ENCODE measurements at places on chromosomes 3 and 15.

DNA sequence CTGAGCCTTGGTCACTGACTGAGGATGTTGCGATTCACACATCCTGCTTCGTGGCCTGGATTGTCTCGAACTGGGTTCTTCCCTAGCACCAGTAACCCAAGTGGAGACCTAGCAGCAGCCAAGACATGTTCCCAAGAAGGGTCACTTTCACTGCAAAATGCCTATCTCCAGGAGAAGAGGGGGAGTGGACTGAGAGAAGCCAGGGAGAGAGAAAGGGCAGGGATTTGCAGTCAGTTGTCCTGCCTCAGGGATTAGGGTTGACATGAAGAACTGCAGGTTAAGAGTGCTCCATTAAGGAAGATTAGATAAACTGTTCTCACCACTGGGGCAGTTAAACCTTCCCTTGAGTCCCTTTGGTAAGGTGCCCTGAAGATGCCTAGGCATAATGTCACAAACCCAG, 5.7 kb upstream of the CD276 start:
- no peak for DNase-seq

GRCh38 chr3:43207628-43208085, 78.7 kb upstream of the SNRK start:
- no peak for DNase-seq

DNA sequence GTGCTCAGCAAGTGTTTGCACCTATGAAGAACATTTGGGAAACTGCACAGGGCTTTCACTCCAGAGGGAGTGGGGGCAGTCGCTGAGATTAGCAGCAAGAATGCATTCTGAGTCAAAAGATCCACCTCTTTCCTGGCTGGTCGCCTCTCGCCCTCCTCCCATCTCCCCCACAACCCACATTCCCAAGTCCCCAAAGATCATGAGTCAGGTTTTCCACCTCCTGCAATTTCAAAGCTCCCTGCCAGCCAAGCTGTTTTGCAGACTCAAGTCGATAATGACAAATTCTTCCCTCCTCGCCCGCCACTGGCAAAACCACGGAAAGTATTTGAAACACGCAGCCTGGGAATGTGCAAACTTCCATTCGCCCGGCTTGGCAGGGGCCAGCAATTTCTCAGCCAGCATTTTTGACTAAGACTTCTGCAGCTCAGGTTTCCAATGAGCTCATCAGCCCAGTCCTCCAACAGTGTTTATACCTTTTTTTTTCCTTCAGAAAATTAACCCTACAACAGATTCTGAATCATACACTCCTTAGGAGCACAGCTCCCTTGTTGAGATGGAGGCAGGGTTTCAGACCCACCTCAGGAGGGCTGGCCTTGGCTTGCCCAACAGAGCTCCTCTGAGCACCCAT, 181.4 kb downstream of the SMAD6 start:
- DNase-seq, result no peak

GRCh38 chr15:33211176-33211808, 16.8 kb upstream of the FMN1 start:
- DNase-seq, result no peak

DNA sequence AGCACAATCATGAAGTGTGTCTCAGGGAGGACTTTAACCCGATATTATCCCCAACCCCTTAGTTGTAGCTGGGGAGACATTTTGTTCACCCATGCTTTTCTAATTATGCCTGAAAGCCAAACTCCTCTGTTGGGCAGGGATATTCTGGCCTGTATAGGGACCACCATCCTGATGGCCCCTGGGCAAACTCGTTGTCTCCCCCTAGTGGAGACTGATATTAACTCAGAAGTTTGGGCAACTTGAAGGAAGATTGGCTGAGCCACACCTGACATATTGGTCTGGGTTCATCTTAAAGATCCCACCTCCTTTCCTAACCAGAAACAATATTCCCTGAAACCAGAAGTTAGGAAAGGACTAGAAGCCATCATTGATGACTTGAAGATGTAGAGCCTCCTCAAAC, 42.3 kb downstream of the TM4SF18 start:
- no peak for DNase-seq

GRCh38 chr3:100500320-100500880, 8.0 kb downstream of the TMEM45A start:
- no peak for DNase-seq

GRCh38 chr3:35638980-35639253, 408 bp upstream of the ARPP21 start:
- no peak for DNase-seq

DNA sequence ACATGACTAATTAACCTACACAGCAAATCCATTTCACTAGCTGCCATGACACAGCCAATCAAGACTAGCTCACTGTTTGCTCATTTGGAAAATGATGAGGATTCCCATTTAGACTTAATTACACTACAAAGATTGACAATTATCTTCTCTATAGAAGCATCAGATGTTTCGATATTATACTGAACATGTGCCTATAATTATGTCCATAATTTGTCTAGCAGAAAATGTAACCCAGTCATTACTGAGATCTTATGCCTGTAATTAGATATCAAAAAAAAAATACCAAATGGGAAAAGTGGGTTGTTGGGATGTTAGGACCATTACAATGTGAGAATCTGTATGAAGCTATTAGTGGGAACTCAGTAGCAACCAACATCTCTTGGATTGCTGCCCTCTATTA, 344.2 kb upstream of the MCTP2 start:
- no peak for DNase-seq

GRCh38 chr3:108177536-108177935, 44.7 kb downstream of the IFT57 start:
- DNase-seq, result no peak

DNA sequence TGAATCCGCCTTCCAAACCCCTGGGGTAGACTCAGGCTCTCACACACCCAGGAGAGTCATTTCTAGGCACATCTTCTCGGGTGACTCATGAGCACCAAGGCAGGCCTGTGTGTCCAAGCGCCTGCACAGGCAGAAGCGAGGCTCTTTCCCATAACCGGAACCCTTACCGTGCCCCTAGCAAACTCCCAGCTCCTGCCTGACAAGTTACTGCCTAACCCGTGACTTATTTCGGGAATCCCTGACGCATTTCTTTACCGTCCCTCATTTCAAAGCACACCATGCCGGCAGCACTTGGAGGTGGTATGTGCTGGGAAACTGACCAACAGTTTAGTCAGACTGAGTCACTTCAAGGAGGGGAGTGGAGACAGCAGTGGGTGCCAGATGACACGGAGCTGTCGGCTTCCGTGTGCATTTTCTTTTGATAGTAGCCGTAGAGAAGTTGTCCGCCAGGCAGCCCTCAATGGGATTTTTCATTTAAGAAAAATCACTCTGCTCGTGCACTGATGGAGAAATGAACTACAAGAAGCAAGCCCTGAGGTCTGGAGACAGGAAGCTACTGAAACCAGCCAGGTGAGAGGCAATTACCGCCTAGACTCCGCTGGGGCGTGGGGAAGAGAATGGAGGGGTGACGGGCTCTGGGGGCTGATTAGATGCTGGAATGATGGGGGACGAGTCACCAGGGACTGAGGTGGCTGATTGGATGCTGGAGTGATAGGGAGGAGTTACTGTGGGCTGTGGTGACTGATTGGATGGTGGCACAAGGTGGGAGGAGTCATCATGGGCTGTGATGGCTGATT, 17.3 kb upstream of the HRH1 start:
- no peak for DNase-seq

- no peak for DNase-seq
Observed at GRCh38 chr15:70320482-70320881, 222.8 kb upstream of the TLE3 start.

DNA sequence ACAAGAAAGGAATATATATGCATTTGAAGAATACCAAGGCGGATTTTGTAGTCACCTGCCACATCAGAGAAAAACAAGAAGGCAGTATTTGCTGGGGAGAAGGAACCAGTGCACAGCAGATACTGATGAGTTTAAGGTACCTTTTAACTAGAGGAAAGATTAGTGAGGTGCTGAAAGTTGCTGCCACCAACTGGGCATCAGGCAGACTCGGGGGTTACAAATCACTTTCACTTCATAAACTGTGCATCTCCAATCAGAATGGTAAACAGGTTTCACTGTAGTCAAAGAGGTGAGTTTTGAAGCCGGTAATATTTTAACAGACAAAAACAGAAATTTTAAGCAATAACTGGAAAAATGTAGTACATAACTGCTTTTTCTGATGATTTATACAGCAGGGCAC, 4.1 kb downstream of the FBN1 start:
- no peak for DNase-seq

DNA sequence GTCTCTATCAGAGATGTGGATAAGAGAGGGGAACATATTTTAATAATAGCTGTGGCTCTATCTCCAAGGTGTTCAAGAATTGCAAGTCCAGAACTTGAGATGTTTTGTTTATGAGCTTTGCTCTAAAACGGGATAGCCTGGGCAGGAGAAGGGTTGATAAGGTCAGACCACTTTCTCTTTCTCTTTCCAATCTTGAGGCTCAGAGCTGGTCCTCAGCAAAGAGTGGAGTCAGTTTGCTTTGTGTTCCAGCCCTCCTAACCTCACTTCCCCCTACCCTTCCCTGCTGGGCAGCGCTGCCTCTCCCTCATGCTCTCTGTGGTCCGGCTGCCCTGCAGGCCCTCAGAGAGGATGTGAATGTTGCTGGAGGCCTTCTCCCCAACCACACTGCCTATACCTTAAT, 13.8 kb downstream of the KLHL6 start:
- no peak for DNase-seq

DNA sequence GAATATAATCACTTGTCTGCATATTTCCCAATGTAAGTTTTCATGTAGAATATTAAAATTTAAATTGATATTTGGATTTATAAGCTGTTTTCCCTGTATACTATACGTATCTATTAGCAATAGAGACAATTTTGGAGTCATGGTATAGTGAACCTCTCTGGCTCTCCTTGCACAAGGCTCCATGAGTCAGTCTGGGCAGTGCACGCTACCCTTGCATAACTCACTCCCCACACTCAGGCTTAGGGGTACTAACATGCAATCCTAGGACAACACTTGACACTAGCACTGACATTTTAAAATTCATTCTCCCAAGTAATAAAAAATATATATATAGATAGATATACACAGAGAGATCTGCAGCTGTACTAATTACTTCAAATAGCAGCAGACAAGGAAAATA, 39.2 kb downstream of the SLC24A1 start:
- no peak for DNase-seq

DNA sequence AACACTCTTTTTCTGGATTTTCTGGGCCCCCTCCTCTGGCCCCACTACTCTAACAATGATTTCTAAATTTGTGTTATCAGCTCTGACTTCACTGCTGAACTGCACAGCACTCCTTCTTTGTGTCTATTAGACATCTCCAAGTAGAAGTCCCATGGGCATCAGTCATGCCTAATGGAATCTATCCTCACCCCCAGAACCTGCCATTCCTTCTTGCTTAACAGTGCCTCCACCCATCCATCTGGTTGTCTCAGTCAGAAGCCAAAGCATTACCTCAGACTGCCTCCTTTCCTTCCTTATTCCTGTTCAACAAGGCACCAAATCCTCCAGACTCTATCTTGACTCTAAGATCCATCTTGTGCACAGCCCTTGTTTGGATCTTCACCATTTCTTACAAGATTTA, 36.2 kb downstream of the SSR3 start:
- no peak for DNase-seq

DNA sequence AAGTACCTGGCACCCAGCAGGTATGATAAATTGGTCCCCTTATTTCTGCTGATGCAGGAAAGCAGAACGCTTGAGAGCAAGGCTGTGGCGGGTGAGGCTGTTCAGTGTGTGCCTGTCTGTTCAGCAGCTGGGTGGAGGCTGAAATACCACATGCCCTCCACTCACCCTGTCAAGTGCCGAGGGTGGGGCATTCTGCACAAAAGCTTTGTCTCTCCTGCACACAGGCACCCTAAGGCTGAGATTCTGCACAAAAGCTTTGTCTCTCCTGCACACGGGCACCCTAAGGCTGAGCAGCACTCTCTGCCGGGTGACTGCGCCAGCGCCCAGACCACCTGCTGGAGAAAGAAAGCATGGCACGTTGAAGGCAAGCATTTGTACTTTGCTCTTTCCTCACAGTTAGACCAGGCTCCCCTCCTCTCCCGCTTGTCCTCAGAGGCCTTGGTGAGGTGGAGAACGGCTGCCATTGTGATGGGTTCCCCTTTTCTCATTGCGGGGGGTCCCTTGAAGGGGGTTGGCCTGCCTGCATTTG, 97.5 kb downstream of the BDH1 start:
- DNase-seq, result peak; percentile 47

GRCh38 chr15:73882761-73883419, 9.5 kb downstream of the TBC1D21 start:
- DNase-seq, result no peak

DNA sequence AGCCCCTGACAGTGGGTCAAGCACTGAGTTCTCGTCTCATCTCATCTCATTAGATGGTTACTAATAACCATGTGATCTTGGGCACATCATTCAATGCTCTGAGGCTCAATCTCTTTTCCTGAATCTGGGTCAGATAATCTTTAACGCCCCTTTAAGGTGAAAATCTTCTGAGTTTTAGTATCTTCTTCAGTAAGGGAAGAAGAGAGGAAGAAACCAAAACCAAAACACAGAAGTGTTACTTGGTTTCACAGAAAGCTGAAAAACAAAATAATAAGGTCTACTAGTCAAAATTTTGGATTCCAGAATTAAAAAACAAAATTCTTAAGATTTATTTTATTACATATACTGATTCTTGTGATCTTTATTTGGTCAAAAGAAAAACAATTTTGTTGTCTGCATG, 78.2 kb downstream of the CLASP2 start:
- DNase-seq, result no peak

- DNase-seq, result no peak
Observed at GRCh38 chr3:108225221-108225620, 3.0 kb upstream of the IFT57 start.

DNA sequence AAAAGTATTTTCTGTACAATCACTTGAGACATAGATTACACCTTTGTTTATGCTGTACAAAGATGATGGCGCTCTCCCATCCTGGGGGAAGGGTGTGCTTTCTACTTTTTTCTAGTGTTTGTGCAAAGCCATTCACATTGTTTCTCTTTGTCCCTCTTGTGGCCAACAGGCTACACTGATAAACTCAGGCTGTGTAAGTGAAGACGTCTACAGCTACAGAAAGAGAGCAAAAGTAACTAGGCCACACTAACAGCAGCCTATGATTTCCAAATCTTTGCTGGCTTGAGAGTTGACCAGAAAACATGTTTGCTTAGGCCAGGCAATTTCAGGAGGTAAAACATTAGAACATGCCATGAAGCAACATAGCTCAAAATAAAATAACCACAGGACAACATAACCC, 75.1 kb downstream of the FOXB1 start:
- no peak for DNase-seq

GRCh38 chr3:154421083-154421482, 8.9 kb downstream of the GPR149 start:
- DNase-seq, result peak; percentile 0

- no peak for DNase-seq
Observed at GRCh38 chr3:88385090-88385489, 235.3 kb downstream of the C3orf38 start.

- DNase-seq, result no peak
Observed at GRCh38 chr3:79872483-79872882, 104.7 kb upstream of the ROBO1 start.

DNA sequence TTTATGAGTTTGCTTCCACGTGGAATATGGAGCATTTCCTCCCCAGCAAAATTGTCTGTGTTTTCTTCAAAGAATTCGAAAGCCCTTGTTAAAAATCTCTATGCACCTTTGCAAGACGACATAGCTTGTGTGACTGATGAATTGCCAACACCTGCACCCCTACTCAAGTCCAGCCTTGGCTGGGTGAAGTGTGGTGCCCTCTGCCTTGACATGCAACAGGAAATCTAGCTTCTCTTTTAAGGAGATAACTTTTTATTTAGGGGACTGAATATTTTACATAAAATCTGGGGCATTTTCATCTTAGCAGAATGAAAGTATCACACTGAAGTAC, 647 bp downstream of the HMG20A start:
- no peak for DNase-seq

GRCh38 chr15:41928637-41929620, 35.1 kb upstream of the SPTBN5 start:
- DNase-seq, result no peak

Measured in activated CD4-positive, alpha-beta T cell treated with anti-CD3 and anti-CD28 coated beads, Interleukin-2, amount 50 U/mL, for 1 hour (primary cell).